GOT3 (cell line): ENCODE measurements at places on chromosomes 2 and 18.

- DNase-seq = no peak
Observed at GRCh38 chr18:9550429-9550828, 63.9 kb downstream of the PPP4R1 start.

- no peak for DNase-seq
Observed at GRCh38 chr2:126749537-126749936, 93.6 kb downstream of the GYPC start.

- no peak for DNase-seq
Observed at GRCh38 chr2:43123028-43123427, 103.4 kb downstream of the ZFP36L2 start.

GRCh38 chr2:154158101-154158500 lies 286.4 kb downstream of the GALNT13 start:
- DNase-seq = no peak

DNA sequence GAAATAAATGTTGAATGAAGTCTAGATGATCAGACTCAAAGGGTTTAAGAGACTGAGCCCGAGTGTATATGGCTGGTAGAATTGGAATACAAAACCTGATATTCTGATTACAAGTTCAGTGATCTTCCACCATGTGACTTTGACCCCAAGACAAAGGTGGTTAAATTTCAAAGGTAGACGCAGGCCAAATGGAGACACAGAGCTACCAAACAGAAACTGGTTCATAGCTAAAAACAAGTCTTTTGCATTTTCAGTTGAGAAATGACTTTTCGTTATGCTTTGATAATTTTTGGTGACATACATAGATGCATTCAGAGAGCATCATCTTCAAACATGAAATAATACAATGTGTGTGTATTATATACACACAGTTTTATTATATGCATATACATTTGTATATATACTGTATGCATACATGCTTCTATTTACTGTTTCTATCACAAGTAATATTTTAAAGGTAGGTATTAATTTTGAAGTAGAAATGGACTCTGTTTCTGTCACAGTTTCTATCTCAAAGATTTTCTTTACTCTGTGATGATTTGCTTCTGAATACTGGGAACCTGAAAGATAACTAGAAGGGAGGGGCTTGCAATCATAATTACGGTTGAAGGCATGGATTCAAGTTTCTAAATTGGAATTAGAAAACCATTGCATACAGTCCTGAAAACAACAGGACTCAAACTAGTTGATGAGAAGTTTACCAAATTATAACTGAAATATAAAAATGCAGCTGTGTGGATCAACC lies 142.3 kb downstream of the ABCA12 start:
- DNase-seq = no peak

- no peak for DNase-seq
Observed at GRCh38 chr2:237433920-237434676, 20.1 kb upstream of the COL6A3 start.

- DNase-seq = no peak
Observed at GRCh38 chr2:234374736-234375135, 122.1 kb downstream of the ARL4C start.

GRCh38 chr2:3110555-3110954 lies 267.1 kb downstream of the EIPR1 start:
- DNase-seq = no peak

- DNase-seq = no peak
Observed at GRCh38 chr2:133878326-133878725, 310.1 kb upstream of the NCKAP5 start.

DNA sequence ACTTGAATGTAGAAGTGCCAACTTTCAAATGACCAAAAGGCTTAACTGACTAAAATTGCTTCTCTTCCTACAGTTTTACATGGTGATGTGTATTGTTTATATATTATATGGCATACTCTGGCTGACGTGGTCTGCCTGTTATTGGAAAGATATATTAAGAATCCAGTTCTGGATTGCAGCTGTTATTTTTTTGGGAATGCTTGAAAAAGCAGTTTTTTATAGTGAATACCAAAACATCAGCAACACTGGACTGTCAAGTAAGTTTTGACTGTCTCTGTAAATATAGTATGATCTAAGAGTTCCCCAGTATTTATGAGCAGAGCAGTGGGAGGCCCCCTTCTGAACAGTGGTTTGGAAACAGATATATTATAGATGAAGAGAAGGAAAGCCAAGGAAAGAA lies 26.2 kb downstream of the TMEM87B start:
- no peak for DNase-seq

DNA sequence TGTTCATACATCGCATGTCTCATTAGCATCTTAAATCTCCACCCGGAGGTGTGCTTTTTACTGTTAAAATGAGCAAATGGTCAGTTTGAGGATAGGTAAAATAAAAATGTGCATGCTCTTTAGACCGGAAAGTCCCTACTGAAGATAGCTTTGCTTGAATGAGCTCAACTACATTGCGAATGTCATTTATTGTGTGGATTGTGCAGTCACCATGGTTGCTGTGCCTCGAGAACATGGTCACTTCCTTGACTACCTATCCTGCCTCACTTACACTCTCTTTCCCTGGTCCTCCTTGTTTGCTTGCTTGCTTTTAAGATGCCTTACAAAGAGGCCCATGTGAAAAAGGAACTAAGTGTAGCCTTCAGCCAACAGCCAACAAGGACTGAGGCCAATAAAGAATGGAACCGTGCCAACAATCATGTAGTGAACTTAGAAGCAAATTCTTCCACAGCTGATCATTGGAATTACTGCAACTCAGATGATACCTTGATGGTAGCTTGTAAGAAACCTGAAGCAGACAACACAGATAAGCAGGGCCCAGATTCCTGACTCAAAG lies 72.2 kb upstream of the BARD1 start:
- DNase-seq = no peak

- DNase-seq = no peak
Observed at GRCh38 chr2:235854276-235854675, 313.9 kb downstream of the GBX2 start.

GRCh38 chr2:165471349-165471950 lies 2.0 kb downstream of the CSRNP3 start:
- no peak for DNase-seq

GRCh38 chr2:157971702-157972101 lies 95.6 kb upstream of the ACVR1 start:
- no peak for DNase-seq

DNA sequence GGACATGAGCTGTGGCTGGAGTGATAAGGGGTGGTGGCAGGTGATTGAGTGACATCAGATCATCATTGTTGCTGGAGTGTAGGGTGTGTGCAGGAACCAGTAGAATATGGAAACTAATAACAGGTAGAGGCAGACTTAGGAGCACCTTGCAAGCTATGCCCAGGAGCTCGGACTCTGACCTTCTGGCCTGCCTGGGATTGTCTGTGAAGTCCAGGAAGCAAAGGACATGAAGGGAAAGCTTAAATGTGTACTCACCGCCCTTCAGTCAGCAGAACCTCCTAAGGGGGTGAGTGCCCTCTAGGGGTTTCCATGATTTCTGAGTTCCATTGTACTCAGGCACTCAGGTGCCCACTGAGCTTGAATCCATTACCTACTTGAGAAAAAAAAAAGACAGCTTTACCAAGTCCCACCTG lies 104.2 kb downstream of the CRIM1 start:
- no peak for DNase-seq

GRCh38 chr2:23366720-23367119 lies 18.3 kb upstream of the KLHL29 start:
- no peak for DNase-seq

GRCh38 chr2:20536619-20537422 lies 89.9 kb downstream of the RHOB start:
- no peak for DNase-seq

DNA sequence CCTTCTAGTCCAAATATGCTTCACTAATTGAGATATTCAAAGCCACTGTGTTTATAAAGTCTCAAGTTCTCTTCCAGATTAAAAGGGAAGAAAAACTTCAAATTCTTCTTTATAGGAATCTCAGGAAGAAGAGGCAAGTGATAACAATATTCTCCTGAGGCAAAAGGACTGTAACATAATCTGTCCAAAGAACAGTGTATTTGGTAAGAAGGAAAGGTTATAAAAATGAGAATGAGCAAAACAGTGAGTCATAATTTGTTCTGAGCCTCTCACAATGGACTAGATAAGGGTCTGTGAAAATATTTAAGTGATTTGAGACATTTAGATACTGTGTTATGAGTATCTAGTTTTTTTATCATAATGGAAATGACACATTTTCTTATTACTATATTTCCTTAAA lies 44.3 kb downstream of the SNRPD1 start:
- no peak for DNase-seq

DNA sequence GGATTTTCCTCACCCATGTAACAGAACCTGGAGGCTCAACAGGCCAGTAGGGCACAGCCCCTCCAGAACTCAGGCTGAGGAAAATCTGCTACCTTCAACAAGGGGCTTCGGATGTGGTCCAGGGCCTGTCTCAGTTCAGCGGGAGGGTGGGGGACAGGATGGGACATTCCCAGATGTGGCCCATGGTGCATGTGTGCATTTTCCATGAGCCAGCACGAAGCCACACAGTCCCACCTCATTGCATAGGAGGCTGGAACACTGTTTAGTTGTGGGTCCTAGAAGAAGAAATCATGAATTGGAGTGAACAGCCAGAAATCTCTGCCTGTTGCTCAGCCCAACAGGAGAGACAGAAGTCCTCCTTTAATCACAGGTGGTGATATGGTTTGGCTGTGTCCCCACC lies 469.6 kb upstream of the MYT1L start:
- DNase-seq = no peak

- no peak for DNase-seq
Observed at GRCh38 chr18:13377496-13377895, 158.9 kb downstream of the LDLRAD4 start.

GRCh38 chr2:127893033-127893432 lies 7.3 kb upstream of the AMMECR1L start:
- DNase-seq = no peak

GRCh38 chr18:25587545-25587944 lies 235.6 kb upstream of the ZNF521 start:
- DNase-seq = no peak

DNA sequence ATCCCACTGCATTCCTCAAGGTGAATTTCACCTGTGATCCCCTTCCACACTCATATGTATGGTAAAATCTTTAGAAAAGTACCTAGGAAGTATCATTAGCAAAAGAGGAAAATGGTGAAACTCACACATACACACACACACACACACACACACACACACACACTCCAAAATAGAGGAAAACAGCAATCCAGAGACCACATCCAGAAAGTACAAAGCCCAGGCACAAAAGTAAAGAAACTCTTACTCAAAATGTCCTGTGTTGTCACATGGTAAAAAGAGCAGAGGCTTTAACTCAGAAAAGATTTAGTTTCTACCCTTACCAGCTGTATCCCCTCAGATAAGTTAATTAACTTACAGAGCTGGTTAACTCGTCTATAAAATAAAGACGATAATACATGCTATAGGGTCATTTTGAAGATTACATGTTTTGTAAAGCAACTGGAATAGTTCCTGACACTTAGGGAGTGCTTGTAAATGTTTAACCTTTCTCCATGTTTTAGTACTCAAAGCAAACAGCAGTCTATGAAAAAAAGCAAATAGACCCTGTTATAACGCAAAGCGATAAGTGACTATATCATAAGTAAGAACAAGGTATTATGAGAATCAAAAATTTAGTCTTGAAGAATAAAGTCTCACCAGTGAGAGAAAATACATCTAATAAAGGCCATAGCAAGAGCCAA lies 360.0 kb upstream of the LRATD1 start:
- no peak for DNase-seq

GRCh38 chr2:32474381-32474780 lies 117.6 kb downstream of the BIRC6 start:
- no peak for DNase-seq

DNA sequence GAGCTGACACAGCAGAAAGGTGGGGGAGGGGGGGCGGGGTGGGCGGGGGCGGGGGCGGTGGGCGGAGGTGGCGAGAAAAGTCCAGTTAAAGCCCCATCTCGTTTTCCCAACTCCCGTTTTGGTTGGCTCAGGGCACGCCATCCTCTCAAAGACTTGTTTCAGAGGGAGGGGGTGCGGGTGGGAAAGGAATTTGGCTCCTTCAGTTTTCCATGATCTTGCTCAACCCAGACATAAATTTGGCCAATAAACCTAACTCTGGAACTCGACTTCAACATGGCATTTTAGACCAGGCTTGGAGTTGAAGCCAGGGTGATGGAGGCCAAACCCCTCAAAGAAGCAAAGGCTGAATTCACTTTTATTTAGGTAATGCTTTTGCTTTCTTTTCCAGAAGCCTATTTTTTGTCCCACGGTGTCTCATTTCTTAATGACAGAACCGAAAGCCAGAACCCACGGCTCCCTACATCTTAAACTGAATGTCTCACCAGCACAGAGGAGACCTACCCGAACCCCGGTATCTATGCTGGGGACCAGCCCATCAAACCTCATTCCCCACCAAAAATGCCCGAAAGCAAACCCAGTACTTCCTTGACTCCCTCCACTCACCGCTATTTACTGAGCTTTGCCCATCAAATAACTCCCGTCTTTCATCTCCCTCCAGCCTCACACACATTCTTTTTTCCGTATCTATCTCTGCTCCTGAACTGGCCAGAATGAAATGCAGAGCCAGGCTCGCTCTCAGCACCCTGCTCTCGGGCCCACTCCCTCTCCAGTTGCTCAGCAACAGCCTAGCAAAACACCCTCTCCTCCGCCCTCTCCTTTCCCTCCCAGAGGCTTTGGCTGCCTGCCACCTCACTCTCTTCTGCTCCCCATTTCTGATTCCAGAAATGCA lies 4.3 kb downstream of the IGFBP5 start:
- no peak for DNase-seq

- no peak for DNase-seq
Observed at GRCh38 chr2:183172220-183172887, 48.1 kb downstream of the NUP35 start.
